ENCODE measurements at places on chromosomes 12 and 14.

- no peak for DNase-seq
Measured at GRCh38 chr12:18703911-18704310, 33.9 kb downstream of the PLCZ1 start.

DNA sequence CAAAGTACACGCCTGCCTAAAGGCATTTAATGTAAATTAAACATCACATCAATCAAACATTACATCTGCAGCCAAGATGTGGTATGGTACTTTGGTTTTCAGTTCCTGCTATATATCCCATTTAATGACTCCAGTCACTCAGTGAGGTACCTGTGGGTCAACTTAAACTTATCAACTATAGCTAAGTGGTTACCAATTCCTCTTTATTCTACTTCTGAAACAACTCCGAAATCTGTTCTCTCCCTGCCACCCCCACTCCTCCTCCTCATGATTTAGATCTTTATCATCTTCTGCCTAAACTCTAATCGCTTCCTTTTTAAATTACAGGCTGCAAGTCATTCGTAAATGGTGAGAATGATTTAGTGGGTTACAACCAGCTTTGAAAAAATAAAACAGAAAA, 57.9 kb downstream of the BCL2L14 start:
- no peak for DNase-seq

DNA sequence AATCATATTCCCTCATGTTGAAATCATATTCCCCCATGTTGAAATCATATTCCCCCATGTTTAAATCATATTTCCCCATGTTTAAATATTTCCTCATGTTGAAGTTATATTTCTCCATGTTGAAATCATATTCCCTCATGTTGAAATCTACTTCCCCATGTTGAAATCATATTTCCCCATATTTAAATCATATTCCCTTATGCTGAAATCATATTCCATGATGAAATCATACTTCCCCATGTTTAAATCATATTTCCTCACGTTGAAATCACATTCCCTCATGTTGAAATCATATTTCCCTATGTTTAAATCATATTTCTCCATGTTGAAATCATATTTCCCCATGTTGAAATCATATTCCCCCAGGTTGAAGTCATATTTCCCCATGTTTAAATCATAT, 34.6 kb upstream of the ADGRD1 start:
- DNase-seq: no peak

- DNase-seq: no peak
Measured at GRCh38 chr12:43241986-43242385, 310.0 kb downstream of the ADAMTS20 start.

- peak; percentile 88 for DNase-seq
Measured at GRCh38 chr12:48815126-48816110, 2.9 kb upstream of the CACNB3 start.

- no peak for DNase-seq
Measured at GRCh38 chr14:71078500-71078899, 171.2 kb downstream of the PCNX1 start.

DNA sequence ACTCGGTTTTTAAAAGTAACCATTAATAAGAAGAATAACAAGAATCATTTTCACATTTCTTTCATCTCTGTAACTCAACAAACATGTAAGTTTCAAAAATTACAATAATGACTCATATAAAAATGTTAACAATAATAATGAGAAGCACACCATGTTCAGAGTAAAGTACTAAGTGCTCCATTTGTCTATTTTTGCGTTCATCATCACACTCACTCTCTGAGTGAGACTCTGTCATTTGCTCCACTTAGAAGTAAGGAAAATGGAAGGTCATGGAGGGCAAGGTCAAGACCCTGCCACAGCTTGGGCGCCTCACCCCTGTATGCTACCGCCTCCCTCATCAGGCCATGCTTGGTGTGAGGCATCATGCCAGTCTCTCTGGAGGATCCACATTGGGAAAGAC, 129.9 kb downstream of the TMEM30B start:
- DNase-seq: no peak

DNA sequence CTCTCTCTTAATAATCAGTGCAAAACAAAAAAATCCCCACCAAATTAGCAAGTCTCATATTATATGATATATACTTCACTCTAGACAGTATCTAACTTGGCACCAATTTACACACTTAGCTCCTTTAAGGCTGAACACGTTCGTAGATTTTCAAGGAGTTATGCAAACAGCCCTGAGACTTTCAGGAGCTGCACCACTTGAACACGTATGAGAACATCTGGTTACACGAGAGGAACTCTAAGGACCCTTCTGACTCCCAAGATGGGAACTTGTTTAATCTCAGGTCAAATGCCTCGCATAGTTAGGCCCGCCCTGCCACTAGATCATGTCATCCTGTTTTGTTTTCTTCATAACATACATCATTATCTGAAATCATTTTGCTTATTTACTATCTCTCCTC, 10.0 kb downstream of the SPRING1 start:
- DNase-seq: no peak

- no peak for DNase-seq
Measured at GRCh38 chr14:51304438-51304837, 64.4 kb downstream of the TMX1 start.

GRCh38 chr12:24820872-24821271, 128.0 kb downstream of the BCAT1 start:
- DNase-seq: no peak

DNA sequence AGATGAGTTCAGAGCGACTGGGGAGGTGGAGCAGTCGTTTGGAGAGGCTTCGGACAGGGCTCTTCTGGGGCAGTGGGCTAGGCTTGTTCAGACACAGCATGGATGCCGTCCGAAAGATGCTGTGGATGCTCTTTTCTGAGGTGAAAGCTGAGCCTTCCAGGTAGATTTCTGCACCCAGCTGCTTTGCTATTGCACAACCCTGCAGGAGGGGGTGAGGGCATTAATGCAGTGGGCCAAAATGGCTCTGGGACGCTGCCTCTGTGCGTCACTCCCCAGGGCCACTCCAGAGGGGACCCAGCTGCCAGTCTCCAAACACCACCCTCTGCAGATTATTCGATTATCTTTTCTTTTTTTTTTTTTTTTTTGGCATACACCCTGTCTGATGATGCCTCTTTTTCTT, 6.1 kb upstream of the DDX23 start:
- no peak for DNase-seq

- DNase-seq: no peak
Measured at GRCh38 chr12:80100591-80100990, 1.3 kb downstream of the OTOGL start.

DNA sequence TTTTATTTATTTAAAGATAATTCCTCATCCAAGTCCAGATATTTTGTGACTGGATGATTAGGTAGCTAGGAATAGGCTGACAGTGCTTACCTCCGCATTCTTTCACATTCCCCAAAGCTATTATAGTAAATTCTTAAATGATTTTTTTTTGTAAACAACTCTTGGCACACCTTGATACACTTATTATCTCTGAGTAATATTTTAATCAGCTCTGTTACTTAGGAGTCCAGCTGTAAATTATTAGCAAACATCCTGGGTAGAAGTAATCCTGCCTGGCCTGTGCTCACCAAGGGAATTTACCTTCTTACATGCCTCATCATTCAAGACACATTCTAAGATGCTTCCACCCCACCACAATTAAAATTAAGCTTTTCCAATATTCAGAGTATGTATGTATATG, 186.1 kb downstream of the SLC2A13 start:
- no peak for DNase-seq

DNA sequence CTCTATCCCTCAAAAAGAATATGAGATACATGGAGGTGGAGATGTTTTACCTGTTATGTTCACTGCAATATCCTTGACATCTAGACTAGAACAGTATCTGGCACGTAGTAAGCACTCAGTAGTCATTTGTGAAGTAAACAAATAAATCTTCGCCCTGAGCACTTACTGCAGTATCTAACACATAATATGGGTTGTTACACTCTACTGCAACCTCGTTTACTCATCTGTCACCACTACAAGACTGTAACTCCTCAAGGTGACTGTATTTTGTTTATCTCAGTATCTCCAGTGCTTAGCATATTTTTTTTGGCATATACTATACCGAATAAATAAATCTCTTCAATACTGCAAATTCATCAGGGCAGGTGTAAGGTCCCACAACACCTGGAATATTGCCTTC, 66.1 kb downstream of the WASHC3 start:
- DNase-seq: no peak

- DNase-seq: no peak
Measured at GRCh38 chr12:108181095-108181454, 52.0 kb downstream of the WSCD2 start.

- DNase-seq: no peak
Measured at GRCh38 chr12:39852346-39852745, 232.7 kb upstream of the ABCD2 start.

DNA sequence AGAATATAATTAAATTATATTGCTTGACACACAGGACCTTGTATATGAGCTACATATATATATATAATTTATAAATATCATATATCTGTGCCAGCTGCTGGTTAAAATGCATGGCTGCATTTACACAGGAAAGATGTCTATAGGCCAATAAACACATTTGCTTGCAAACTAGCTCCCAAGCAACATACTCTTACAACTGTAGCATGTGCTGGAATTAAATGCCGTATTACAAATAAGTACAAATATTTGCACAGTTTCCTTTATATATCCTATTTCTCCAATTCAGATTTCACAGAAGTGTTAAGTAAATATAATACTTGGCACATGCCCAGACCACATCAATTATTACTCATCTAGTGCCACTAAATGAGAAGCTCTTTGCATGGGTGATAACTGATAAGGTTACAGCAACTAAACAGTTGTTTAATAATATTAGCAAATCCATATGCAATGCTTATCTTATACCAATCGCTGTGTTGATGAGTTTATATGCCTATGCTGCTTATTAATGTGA, 66.7 kb upstream of the E2F7 start:
- DNase-seq: no peak

DNA sequence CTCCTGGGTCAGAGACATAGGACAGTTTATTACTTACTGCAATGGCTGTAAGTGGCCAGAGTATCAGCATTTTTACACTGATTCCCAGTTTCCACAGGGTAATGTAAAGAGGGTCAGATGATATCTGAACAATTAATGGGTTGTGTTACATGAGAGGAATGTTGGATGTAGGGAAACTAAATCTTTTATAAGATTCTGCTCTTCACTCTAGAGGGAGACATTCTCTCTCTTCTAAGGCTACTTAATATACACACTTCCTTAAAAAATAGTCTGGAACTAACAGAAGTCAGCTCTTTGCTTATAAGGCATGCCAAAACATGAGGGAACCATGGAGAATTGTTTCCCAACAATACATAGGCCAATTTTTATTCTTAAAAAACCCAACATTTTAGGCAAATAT, 389.8 kb downstream of the ETNK1 start:
- DNase-seq: no peak

DNA sequence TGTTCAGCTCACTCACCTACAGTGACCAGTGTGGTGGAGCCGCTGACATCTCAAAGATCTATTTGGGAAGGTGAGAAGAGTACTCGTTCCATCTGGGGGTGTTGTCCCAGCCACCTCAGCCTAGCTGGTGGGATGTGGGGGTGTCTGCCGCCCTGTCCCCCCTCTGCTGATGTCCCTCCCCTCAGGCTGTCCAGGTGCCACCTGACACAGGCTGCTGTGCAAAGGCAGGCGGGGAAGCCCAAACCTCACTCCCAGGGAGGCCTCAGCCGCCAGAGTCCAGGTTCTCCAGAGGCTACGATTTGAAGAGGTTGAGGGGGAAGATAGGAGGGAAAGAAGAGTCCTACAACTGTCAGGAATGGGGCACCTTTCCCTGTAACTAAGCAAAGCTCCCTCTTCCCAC, 51.3 kb upstream of the FKBP4 start:
- DNase-seq: no peak

GRCh38 chr12:4383304-4383865, 3.9 kb upstream of the FGF23 start:
- peak; percentile 43 for DNase-seq

DNA sequence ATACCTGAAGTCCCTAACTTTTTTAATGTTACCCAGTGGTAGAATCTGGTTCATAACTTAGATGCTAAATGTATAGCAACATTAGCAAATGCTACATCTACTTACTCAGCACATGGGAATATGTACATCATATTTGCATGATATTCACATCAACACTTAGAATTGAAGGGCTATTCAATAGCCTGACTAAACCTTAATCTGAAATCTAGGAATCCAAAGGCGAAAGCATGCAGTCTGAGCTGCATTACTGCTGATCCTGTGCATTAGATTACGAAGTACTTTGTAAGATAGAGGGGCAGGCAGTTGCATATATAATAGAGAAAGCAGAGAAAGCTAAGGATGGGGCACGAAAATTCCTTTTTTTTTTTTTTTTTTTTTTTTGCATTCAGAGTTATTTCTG, 40.4 kb downstream of the SLC38A4 start:
- DNase-seq: no peak

DNA sequence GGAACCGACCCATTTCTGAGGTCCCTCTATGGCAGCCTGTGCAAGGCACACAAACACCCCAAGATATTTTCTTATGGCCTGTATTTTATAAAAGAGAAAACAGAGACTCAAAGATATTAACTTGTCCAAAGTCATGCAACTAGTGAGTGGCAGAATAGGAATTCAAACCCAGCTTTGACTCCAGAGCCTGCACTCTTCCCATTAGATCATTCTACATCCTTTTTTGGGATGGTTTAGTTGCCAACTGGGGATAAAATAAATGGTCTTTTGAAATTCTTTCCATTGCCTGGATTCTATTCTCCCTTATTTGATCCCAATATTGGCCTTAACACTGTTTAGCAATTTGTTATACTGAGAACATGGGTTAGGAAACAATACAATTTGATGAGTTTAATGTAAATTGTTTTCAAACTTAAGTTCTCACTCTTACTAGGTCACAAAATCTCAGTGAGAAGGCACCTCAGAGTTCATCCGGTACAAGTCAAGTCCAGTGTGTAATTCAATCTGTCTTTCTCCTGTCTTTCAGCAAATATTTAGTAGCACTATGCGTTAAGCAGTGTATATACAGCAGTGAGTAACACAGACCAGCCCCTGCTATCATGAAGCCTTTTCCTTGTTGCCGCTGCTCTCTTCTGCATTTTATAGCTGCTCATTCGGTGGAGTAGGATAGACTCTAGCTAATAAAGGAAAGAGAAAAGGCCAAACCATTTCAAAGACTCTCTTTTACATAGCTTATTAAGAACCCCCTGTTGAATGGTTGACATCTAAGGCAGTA, 162.1 kb upstream of the IFNG-AS1 start:
- no peak for DNase-seq

GRCh38 chr14:91509878-91510170, 286 bp downstream of the PPP4R3A start:
- DNase-seq: no peak

- no peak for DNase-seq
Measured at GRCh38 chr12:21323736-21324135, 11.0 kb downstream of the SLCO1A2 start.

GRCh38 chr12:124814741-124815613, 48.7 kb downstream of the SCARB1 start:
- DNase-seq: peak; percentile 67

GRCh38 chr12:104637604-104638003, 180.9 kb downstream of the CHST11 start:
- DNase-seq: no peak

- no peak for DNase-seq
Measured at GRCh38 chr12:82833481-82833880, 146.8 kb downstream of the TMTC2 start.

GRCh38 chr12:57235728-57236131, 6.2 kb downstream of the SHMT2 start:
- peak; percentile 65 for DNase-seq

Data from SJCRH30 (cell line).